ENCODE measurements at places on chromosomes 7 and 10.
A peak's percentile ranks its signal among the peaks of the same experiment; 100 is the strongest.

GRCh38 chr7:77457779-77458178 is 41.6 kb upstream of the GSAP start:
- DNase-seq: no peak

- no peak for DNase-seq
These were observed 28.6 kb upstream of the VCL start for GRCh38 chr10:73969224-73969841.

DNA sequence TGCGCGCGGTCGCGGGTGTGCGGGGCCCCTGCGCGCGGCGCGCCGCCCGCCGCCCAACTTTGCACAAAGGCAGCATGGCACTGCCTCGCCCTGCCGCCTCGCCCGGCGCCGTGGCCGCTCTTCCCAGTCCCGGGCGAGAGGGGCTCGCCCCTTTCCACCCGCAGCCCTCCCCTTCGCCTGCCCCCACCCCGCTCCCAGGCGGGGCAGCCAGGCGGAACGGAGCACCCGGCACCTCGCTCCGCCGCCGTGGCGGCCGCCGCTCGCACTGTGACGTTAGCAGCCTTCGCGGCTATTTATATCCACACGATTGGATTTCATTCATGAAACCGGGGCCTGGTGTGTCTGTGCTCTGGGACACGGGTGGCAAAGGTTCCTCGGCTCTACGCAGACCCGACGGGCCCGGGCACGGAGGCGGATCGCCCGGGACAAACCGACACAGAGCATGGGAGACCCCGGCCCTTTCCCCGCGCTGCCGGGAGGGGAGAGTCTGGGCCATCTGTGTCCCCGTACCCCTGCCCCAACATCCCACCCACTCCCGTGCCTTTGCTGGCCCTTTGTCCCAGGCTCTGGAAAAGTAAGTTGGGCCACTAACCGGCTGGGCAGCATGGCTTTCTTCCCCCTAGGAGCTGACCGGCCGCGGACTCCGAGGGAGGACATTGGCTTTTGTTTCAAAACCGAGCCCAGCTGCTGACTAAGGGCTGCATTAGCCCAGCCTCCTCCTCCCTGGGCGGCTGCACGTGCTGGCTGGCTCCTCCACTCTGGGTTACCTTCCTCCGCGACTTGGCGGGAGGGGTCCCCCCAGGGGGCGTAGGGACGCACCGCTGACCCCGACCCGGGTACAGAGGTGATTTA is at the start of gene RHOBTB1:
Gene RHOBTB1 (minus strand): TSS at position 128 of the 852 bp plus-strand sequence. CDS start 32,643 bp downstream, outside the sequence.
- peak; percentile 81 for DNase-seq

DNA sequence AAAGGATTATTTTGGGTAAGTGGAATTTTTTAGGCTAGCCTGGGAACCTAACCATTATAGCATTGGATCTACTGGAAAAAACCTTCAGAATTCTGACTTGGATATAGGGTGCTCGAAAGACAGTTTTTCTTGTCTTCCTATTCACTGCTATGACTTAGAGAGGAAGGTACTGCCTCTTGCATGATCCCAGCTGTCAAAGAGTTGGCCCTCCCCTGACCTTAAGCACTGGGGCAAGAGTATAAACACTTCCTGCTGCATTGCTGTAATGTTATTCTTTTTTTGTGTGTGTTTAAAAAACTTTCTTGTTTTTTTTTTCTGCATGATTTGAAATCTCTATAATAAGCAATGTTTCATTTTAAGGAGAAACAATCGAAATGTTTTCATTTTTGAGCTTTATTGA is 113.0 kb downstream of the LRMDA start:
- no peak for DNase-seq

- DNase-seq: no peak
These were observed 6.8 kb upstream of the AEBP1 start for GRCh38 chr7:44097064-44097932.

- peak; percentile 53 for DNase-seq
These were observed 86.9 kb downstream of the JAZF1 start for GRCh38 chr7:28093623-28094232.

- DNase-seq: no peak
These were observed 164.4 kb upstream of the NAMPT start for GRCh38 chr7:106448992-106449859.
